ENCODE measurements at places on chromosomes 1 and 21.

GRCh38 chr1:157969697-157970485, 23.6 kb upstream of the KIRREL1 start:
- DNase-seq: no peak

DNA sequence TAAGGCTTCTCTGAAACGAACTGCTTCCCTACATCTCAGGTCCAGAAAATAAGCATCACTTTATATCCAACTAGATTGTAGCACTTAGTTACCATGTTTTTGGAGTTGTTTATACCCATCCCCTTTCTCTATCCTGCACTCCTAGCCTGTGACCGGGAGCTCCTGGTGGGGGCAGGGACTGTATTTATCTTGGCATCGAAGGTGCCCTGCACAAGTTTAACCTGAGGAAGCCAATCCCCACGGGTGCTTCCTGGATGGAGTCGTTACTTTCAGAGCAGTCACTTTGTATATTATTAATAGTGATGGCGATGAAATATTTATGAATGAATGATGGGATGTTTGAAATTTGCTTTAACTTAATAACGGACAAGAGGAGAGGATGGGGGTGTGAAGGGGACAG, 73.9 kb downstream of the KLHDC7A start:
- DNase-seq: no peak

- no peak for DNase-seq
These were observed 25.8 kb downstream of the MFSD2A start for GRCh38 chr1:39980555-39981313.

DNA sequence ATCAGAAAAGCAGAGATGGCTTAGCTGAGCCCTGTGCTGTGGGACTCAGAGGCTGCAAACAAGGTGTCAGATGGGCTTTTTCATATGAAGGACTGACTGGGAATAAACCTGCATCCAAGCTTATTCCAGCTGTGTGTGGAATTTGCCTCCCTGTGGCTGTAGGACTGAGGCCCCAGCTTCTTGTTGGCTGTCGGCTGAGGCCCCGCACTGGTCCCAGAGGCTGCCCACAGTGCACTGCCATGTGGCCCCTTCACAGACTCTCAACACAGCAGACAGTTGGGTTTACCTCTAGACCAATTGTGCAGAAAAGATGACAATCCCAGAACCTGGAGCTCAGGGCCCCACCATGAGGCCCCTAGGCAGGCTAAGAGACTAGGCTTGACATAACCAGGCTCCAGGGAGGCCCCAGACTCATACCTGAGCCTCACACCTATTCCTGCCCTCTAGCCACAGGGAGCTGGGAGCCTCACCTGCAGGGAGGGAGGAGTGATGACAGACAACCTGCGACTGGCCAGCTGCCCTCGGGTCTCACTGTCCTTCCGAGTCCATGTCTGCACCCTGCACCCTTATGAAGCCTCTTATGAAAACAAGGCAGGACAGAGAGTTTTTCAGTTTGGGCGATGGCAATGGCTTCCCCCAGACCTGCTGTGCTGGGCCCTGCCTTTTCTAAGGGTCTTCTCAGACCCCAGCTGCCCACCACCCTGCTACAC, 615.5 kb downstream of the NPHP4 start:
- no peak for DNase-seq

- DNase-seq: no peak
These were observed 6.6 kb downstream of the CFAP141 start for GRCh38 chr1:154199563-154199879.

- no peak for DNase-seq
These were observed 60.1 kb downstream of the COL18A1 start for GRCh38 chr21:45465105-45465504.

GRCh38 chr1:175178056-175178455, 14.5 kb downstream of the KIAA0040 start:
- DNase-seq: no peak

GRCh38 chr1:45470306-45470798, 20.6 kb downstream of the TESK2 start:
- no peak for DNase-seq

GRCh38 chr1:197955486-197956394, 38.6 kb downstream of the LHX9 start:
- DNase-seq: no peak

DNA sequence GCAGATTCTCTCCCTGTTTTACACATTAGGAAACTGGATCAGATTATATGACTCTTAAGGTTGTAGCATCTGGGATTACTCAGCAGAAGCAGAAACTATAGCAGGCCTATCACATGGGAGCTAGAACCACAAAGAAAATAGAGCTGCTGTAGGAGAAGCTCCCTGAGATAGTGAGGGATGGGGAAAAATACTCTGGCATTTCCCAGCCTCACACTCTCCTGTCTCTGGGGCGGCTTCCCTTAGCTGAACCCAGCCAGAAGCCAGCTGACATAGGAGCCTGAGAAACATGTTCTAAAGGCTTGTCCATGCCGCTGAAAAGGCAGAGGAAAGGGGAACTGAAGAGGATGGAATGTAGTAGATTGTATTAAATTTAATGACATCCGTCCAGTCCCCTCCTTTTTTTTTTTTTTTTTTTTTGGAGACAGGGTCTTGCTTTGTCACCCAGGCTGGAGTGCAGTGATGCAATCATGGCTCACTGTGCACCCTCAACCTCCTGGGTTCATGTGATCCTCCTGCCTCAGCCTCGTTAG, 76.8 kb upstream of the DNAJC6 start:
- DNase-seq: no peak

GRCh38 chr1:33338440-33339211, 17.7 kb upstream of the A3GALT2 start:
- no peak for DNase-seq

DNA sequence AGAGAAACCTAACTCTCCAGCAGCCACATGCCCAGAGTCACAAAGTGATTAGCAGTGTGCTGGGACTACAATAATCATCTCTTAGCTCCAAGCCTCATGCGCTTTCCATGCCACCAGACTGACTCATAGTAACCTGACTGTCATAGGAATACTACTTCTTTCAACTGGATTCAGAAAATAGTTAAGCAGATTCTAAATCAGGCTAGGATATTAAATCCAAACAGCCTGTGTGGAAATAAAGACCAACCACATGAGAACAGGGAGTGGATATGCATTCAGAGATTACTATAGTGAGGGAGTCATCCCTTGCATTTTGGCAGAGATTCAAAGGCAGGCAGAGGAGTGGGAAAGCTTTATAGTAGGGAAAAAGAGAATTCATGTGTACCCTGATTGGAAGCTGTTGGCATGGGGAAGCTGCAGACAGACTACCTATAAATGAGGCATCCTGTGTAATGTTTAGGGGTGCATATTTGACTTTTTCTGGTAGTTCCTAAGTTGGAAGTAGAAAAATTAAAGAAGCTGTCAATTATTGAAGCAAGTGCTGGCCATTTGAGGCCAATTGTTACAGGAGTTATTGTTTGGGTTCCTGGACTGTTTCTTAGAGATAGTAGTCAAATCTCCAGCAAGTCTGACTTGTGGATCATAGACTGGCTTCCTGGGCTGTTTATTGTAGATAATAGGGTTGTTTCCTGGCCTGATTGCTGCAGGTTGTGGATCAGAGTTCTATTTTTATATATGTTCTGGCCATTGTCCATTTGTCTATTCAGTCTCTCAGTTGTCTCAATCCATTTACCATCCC, 31.7 kb upstream of the DNAH14 start:
- DNase-seq: no peak

GRCh38 chr1:202852163-202852904, 36.6 kb downstream of the RABIF start:
- no peak for DNase-seq

DNA sequence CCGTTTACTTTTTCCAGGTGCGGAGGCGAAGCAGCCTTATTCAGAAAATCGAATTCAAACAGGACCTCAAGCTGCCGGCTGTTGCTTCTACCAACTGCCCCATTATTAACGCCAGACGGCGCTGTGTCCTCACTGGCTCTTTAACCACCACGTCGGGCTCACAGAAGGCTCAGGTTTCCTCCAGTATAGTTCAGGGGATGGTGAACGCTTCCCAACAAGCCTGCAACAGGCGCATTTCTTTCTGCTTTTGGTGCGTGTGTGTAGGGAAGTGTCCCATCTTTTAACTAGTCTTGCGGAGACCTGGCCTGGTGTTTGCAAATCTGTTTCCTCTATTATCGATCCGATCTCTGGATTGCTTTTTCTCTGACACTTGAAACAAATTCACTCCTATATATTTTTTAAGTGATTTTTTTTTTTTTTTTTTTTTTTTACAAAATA, 791 bp upstream of the STUM start:
- peak; percentile 33 for DNase-seq

DNA sequence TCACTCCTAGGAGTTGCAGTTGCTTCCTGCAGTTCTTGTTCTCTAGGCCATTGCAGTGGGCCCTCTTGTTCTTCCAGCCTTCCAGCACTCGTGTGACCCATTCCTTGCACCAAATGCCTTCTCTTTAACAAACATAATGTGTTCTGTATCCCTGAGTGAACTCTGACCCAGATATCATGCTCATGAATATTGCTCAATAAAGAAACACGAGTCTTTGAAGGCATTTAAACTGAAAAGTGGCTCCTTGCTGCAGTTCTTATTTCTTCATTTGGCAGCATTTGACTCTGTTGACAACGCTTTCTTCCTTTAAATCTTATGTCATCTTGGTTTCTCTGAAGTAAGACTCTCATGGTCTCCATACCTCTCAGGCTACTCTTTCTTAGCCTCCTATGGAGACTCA, 100.7 kb upstream of the PDE4B start:
- no peak for DNase-seq

GRCh38 chr1:111236379-111236778, 8.9 kb downstream of the CHI3L2 start:
- DNase-seq: no peak

GRCh38 chr1:37861151-37861550, 1.8 kb upstream of the MTF1 start:
- no peak for DNase-seq

DNA sequence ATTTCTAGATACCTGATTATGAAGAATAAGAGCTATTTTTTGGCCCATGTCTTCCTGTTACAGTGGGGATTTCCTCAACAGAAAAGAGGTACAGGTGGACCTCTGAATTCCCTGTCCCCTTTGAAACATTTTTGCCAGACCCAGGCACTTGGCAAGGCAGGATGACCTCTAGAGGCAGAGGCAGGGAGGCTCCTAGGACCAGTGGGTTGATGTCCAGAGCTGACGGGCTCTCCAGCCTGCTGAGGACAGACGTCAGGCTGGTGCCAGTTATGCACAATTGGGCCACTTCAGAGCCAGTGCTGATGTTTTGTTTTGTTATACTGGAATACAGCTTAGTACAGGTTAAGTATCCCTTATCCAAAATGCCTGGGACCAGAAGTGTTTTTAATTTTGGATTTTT, 18.5 kb upstream of the A3GALT2 start:
- no peak for DNase-seq

DNA sequence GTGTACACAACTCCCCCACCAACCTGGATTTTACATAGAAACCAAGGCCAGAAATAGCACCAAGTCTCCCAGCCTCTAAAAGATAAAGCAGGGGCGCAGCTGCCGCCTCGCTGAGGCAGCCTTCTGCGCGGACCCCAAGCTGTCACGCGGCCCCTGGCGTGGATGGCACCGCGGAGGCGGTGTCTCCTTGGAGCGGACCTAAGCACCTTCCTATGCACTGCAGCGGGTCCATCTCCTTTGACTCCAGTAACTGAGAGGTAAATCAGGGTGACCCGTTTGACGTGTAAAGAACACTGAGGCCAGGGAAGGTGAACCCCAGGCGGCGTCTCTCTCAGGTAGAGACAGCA, 17.0 kb downstream of the ZNF697 start:
- no peak for DNase-seq

- DNase-seq: no peak
These were observed 33.3 kb downstream of the HMGB4 start for GRCh38 chr1:33897092-33897725.

- no peak for DNase-seq
These were observed 21.9 kb upstream of the NEK2 start for GRCh38 chr1:211697356-211697755.

- DNase-seq: no peak
These were observed 89.3 kb upstream of the EDEM3 start for GRCh38 chr1:184843732-184844495.

DNA sequence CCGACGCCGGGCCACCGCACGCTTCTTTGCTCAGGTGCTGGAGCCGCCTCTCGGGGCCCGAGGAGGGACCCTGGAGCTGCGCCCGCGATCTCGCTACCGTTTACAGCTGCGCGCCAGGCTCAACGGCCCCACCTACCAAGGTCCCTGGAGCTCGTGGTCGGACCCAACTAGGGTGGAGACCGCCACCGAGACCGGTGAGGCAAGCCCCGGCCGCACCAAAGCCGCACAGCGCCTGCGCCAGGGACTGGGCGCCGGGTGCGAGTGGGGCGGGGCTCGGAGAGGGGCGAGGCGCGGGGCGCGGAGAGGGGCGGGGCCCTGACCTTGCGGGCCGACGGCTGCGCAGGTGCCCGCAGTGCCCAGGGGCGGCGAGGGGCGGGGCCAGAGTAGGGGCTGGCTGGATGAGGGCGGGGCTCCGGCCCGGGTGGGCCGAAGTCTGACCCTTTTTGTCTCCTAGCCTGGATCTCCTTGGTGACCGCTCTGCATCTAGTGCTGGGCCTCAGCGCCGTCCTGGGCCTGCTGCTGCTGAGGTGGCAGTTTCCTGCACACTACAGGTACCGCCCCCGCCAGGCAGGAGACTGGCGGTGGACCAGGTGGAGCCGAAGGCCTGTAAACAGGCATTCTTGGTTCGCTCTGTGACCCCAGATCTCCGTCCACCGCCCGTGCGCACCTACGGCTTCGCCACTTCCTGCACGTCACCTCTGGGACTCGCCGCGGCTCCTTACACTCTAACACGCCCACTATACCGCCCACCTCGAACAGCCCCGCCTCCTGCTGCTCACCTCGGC, 9.8 kb upstream of the CDC20 start:
- peak; percentile 56 for DNase-seq

DNA sequence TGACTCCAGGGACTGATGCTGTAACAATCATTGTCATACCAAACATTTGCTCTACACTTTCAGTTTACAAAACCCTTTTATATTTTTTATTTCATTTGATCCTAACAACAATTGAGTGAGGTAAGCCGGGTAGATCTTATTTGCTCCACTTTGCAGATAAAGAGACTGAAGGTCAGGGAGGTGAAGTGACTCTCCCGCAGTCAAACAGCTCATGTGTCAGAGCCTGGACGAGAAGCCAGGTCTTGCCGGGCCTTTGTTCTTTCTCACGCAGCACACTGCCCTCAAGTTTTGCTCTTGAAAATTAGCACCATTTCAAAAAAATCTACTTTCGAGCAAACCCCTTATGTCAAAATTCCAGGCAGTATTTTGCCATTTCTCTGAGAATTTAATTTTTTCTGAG, 65.2 kb downstream of the CD247 start:
- no peak for DNase-seq

DNA sequence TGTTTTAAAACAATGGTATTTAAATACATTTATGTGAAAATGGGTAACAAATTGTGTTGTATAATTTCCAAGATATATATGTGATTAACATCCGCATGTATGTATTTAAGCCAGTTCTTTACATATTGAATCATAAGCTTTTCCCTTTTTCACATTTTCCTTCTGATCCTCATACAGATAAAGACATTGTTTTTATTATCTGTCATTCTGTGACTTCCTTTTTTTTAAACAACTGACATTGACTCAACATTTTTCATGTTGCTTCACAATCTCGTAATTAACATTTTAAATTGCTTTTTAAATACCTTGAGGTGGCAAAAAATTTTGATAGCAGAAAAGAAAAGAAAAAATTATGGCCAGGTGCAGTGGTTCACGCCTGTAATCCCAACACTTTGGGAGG, 1.4 kb downstream of the STXBP3 start:
- DNase-seq: no peak

All from hypothalamus (tissue), 51 donors.